ENCODE measurements at places on chromosomes 1 and 21.

DNA sequence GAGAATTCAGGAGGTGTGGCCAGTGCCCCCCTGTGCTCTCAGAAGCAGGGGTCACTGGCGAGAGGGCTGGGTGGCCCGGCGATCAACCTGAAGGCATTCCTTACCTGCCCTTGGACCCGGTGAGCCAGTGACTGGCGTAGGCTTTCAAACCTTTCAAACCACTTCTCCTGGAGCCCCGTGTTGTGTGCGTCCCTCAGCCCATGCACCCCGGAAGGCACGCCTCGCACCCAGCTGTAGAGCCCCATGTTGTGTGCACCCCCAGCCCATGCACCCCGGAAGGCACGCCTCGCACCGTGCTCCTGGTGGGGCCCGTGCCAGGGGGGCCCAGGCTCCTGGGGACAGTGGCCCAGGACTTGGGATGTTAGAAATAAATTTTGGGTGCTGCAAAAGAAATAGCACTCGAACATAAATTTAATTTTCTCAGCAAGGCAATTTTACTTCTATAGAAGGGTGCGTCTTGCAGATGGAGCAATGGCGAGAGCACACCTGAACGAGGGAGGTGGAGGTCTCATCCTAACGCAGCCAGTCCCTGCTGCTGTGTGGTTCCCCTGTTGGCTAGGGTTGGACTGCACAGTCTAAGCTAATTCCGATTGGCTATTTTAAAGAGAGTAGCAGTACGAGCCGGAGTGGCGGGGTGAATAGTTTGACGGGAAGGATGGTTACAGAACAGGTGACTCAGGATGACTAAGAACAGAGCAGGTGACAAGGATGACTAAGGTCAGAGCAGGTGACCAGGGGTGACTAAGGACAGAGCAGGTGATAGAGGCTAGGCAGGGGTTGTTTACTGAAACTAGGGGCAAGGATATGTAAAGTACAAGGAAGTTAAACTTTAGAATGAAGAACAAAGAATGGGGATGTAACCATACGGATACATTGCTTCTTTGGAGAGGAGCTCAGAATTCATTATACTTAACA is 47.4 kb downstream of the PRKCZ start:
- no peak for DNase-seq

DNA sequence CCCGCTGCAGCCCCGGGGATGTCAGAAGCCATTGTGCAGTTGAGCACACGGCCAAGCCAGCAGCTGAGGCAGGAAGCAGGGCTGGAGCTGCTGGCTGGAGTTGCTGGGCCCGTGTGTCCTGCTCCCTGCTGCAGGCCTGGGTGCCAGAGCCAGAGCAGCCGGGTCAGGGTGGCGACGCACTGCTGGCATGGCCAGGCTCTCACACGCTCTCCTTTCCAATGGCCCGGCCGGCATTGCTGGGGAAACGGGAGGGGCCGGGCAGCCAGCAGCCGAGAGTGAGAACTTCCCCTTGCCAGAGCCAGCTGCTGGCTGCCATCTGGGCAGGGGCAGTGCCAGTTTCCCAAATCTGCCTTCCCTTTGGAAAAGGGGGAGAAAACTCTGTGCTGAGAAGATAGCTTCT is 82.4 kb upstream of the PROX1 start:
- no peak for DNase-seq

DNA sequence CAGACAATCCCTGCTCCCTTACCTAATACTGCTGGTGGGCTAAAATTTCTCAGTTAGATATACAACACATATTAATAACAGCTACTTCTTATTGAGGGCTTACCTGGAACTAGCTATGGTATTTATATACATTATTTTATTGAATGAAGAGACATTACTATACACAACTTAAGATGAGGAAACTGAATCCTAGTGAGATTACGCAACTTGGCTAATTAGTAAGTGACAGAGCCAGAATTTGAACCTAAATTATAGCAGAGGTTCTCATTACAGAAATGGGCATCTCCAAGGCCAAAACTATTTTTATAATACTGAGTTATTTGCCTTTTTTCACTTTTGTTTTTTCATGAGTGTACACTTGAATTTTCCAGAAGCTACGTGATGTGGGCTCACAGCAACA is 44.5 kb upstream of the SMYD2 start:
- no peak for DNase-seq

DNA sequence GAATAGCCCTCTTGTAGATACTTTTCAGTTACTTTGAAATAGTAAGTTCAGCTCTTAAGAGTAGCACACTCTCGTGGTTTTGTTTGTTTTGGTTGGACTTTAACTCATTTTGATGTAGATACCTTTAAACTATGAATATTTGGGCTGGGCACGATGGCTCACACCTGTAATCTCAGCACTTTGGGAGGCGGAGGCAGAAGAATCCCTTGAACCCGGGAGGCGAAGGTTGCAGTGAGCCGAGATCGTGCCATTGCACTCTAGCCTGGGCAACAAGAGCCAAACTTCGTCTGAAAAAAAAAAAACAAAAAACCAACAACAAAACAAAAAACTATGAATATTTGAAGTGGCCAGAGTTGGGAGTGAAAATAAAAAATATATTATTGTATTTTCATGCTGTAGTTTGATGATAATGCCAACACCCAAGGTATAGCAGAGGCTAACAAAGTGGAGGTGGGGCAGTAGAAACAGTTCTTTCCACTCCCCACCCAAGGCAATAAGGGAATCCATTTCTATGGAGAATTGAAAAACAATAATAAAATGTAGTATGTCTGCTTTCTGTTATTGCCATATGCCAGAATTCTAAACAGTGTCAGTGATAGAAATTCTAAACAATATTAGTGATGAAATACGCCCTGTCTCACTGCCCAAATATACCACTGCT is 1.7 kb downstream of the ZNF326 start:
- DNase-seq: no peak

DNA sequence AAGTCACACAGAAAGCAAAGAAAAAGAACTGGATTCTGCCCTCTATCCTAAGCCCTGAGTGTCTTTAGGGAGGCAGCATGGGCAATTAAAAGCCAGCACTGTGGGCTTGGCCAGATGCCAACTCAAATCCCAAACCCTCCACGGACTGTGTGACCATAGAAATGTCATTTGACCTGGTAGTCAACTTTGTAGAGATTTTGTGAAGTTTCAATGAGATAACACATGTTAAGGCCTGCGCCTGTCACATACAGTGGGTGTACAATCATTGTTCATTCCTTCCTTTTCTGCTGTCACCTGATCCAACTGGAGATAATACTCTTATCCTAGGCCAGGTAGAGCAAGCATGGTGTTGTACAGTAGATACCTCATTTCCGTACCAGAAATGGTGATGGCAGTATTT is 54.2 kb downstream of the TMEM53 start:
- DNase-seq: no peak

DNA sequence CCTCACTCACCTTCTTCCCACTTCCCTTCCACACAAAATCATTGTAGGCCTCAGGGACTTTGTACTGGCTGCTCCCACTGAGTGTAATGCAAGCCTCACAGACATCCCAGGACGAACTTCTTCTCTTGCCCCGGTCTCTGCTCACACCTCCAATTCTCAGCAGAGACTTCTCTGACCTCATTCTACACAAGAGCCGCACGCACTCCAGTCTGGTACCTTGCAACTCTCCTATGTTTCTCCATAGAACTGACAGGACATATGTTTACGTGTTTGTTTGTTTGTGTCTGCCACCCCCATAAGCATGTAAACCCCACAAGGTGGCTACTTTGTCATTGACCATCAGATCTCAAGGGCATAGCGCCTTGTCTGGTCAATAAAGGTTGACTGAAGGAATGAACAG is 350.8 kb downstream of the AJAP1 start:
- no peak for DNase-seq

GRCh38 chr1:115596080-115596780 is 45.5 kb upstream of the VANGL1 start:
- DNase-seq: no peak

- no peak for DNase-seq
Observed at GRCh38 chr1:194297094-194297493, 1110.7 kb upstream of the B3GALT2 start.

DNA sequence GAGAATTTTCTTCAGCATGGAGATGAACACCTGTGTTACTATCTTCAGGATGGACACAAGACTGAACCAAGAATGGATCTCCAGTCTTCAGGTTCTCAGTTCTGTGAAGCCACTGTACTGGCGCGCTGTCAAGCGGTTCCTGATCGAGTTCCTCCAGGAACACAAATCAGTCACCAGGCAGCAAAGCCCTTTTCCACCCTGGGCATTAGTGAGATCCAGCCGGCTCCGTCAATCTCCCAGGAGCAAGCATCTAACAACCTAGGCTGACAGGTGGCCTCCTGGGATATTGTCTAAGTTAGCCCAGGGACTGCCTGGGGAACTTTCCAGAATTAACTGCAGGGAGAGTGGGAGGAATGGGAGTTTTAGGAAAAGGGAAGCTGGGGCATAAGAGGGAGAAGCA is 9.7 kb upstream of the IGFN1 start:
- DNase-seq: no peak

GRCh38 chr1:8473121-8473875 is 155.4 kb downstream of the SLC45A1 start:
- no peak for DNase-seq

GRCh38 chr1:215377746-215378145 is 189.4 kb upstream of the KCTD3 start:
- DNase-seq: no peak

- DNase-seq: no peak
Observed at GRCh38 chr1:37752583-37753471, 12.1 kb downstream of the EPHA10 start.

- DNase-seq: no peak
Observed at GRCh38 chr1:16442941-16443340, 2.4 kb downstream of the NECAP2 start.

GRCh38 chr1:208209286-208209685 is 34.9 kb downstream of the PLXNA2 start:
- DNase-seq: no peak

GRCh38 chr1:222641269-222641948 is 23.5 kb downstream of the MIA3 start:
- DNase-seq: no peak

GRCh38 chr21:42153746-42154145 is 65.2 kb upstream of the ABCG1 start:
- no peak for DNase-seq

- DNase-seq: no peak
Observed at GRCh38 chr1:53112861-53113260, 29.6 kb downstream of the SLC1A7 start.

GRCh38 chr1:207813512-207813881 is 61.6 kb downstream of the CD46 start:
- no peak for DNase-seq

GRCh38 chr21:41624674-41625310 is 116.8 kb upstream of the TMPRSS2 start:
- DNase-seq: no peak

- no peak for DNase-seq
Observed at GRCh38 chr1:76944942-76945341, 77.7 kb downstream of the ST6GALNAC5 start.

DNA sequence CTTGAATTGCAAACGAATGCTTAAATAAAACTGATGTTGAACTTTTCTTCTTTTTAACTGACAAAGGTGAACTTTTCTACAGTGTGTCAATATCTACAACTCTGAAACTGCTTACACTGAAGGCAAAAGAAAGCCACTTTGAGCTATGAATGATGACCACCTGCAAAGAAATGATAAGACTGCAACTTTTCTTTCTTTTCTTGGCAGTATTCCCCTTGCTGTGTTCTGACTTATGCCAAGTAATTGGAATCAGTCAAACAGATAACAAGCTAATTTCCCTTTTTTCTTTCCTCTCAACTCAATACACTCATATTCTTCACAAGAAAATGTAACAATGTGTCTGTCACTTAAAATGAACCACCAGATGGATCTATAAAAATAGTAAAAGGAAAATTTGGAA is 588.1 kb upstream of the BRINP3 start:
- no peak for DNase-seq

- no peak for DNase-seq
Observed at GRCh38 chr1:93839307-93839706, 39.7 kb downstream of the DNTTIP2 start.

- DNase-seq: no peak
Observed at GRCh38 chr1:187078916-187079315, 250.2 kb downstream of the PLA2G4A start.

GRCh38 chr1:244180256-244180655 is 129.2 kb downstream of the ZBTB18 start:
- DNase-seq: no peak

DNA sequence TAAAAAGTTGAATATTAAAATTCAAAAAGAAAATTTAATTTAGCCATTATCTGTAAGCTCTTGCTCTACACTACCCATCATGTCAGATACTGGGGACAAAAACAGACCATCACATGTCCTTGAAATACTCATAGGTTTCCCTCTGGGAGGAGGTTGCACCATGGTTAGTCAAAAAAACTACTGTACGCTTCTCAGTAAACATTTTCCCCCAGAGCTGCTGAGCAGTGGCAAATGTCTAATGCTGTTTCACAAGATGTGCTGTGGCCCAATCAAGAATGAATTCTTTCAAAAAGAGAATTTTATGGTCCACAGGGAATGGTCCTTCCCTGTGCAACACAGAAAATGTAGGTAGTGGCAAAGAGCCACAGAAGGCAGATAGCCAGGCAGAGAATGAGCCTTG is 6.1 kb downstream of the SLC25A24 start:
- no peak for DNase-seq

DNA sequence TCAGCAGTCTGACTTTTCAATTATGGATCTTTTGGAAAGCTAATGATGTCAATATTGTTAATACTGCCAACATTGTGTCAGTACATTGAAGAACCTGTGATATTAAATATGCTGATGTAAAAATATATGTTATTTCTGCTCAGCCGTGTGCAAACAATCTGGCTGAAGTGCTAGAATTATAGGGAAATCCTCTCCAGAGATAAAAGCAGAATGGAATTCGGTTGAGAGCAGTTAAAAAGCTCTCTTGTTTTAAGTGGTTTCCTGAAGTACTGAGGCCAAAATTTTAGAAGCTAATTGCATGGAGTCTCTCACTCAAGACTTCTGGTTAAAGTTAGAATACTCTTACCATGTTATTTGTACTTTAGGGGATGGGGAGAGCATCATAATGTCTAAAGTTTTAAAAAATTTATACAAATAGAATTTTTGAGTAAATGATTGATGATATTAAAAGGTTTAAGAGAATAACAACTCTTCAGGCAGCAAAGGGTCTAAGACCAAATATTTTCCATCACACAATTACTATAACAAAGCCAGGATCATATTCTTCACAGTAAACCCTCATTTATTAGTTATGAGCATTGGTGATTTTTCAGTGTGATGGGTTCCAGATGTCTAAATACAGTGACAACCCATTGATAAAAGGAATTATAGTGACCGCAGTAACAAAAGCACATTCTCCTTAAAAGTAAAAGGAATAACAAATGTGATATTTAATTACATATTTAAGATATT is 834.2 kb upstream of the CXADR start:
- no peak for DNase-seq

All from activated naive CD4-positive, alpha-beta T cell (primary cell).